ENCODE measurements at places on chromosomes 1 and 21. TPM values are rescaled to one million over a fixed set of nuclear protein-coding genes. Genes with fewer than 3 reads are reported as not detected.
A peak's percentile ranks its signal among the peaks of the same experiment; 100 is the strongest.

- peak; percentile 94 for DNase-seq
Measured at GRCh38 chr1:48493970-48494769, 22.2 kb upstream of the SPATA6 start.

DNA sequence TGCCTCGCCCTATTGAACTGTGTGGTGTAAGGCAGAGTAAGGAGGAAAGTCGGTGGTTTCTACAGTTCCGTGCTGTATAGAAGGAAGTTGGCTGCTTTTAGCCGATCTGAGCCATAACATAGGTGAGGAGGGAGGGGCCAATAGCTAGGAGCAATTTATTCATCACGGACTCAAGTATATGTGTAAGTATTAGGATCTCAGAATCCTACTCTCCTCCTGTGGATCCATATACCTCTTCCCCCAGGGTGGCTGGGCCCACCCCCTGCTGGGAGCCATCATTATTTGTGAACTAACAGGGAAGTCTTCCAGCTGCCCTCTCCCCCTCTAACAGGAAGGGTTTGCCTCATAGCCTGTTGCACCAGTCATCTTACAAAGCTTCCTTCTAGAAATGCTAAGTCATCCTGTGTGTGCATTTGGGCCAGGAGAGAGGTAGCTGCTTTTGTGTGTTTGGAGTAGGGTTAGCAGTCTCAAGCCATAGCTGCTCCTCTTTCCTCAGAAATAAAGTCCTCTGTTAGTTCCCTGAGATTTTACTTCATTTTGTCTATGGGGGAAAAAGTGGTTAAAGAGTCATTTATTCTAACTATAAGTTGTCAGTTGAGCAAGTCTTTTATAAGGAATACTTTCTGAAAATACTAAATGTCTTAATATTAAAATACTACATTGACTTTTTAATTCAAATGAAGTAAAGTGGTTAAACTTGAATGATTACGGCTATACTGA is 14.9 kb upstream of the CENPS start:
- peak; percentile 91 for DNase-seq

DNA sequence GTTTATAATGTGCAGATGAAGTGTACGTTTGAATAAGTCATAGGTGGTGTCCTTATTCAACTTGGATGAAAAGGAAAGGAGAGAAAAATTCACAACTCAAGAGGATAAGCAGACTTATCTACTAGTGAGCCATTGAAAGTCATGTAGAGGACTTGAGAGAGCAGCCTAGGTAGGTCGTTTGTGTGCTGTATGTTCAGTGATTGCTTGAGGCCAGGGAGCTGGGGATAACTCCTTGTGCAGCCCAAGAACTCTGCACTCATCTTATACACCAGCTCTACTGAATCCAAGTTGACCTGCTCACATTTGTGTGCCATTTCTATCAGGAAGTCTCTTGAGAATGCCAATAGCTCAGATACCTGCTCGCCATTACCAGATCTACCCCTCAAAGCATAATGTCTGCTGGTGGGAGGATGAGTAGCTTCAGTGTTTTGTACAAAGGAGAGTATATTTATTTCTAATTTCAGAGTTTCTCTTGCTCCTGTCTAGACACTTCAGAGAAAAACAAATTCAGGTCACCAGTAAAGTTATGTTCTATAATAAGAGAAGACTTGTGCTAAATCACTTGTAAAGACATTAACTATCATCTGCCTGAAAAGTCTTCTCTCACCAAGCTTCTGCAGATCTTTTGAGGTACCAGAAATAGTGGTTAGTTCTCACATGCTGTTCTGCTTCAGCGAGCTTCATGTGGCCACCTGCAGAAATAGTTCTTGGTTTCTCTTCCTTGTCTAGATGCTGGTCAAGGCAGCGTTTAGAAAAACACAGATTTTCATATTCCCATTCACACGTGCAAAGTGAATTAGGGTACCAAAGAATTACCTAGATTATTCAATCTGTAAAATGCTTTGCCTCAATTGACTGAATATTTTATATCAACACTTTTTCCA is 10.8 kb downstream of the S1PR1 start:
- no peak for DNase-seq

DNA sequence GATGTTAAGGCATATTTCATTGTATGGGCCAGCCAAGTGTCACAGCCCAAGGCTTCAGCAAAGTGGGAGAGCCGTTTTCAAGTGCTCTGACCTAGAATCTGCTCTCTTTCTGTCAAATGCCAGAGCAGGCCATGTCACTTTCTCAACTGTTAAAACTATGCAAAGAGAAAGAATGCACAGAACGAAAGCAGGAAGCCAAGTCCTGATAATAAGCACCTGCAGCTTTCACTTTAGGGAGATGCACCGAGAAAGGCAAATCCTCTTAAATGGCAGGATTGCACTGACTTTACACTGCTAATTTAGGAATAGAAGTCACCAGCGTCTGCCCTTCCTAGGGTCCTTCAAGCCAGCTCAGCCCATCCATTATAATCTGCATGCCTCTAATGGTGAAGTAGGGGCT is 49.2 kb upstream of the NTPCR start:
- DNase-seq = no peak

FAM72C gene
- polyA plus RNA-seq = 1.4 TPM

HES2 gene
- not detected for polyA plus RNA-seq

ILDR2 gene
- not detected for polyA plus RNA-seq
